ENCODE measurements at places on chromosomes 4 and X. TPM values are rescaled to one million over a fixed set of nuclear protein-coding genes. Genes with fewer than 3 reads are reported as not detected.

The GAGE2A gene
- total RNA-seq = not detected

The DRD5 gene
- total RNA-seq = not detected

The MAD2L1 gene
- 1.0 TPM for total RNA-seq

The C4orf50 gene
- not detected for total RNA-seq

The PHOX2B gene
- total RNA-seq = not detected

The PABPC1L2A gene
- total RNA-seq = not detected
